ENCODE measurements at places on chromosomes 7 and 10.

GRCh38 chr7:152231089-152231488, 204.7 kb downstream of the KMT2C start:
- DNase-seq = no peak

DNA sequence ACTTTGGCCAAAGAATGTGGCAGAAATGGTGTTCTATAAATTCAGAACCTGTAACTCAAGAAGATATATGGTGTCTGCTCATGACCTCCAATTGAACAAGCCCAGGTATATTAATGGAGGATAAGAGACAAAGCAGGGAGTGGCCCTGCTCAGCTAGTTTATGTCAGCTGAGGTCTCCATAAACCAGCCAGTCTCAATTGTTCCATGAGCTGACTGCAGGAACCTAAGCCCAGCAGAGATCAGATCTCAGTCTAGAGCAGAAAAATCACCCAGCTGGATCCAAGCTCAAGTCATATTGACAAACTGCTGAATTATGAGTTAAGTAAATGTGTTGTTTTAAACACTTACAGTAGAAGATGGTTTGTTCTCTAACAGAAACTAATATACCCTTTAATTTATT, 105.5 kb upstream of the SGCE start:
- DNase-seq = no peak

- DNase-seq = no peak
Observed at GRCh38 chr7:37945336-37945735, 24.9 kb downstream of the EPDR1 start.

DNA sequence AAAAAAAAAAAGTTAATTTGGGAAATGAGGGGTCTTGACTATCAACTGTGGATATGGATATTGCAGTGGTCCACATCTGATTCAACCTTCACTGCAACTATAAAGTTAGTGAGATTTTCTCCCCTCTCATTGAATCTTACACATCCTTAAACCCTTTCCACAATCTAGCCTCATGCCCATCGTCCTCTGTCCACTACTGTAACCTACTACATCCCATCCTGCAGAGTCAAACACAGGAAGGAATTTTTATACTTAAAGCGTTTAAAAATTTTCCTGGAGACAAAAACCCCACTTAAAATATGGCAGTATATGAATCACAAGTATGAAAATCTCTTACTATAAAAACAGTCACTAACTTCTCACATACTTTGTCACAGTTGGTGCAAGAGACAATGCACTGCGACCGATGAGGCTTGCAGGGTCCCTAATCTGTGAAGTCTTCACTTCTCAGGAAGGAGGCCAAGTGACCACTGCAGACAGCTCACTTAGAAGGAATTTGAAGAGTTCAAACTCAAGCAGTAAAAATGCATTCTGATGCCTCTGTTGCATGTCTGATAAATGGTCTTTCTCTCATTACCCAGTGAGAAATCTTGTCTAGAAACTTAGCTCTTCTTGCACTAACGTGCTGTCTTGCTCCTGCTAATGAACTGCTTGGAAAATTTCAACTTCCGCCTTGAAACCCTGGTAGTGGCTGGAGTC, 50.3 kb upstream of the ST8SIA6 start:
- DNase-seq = no peak

DNA sequence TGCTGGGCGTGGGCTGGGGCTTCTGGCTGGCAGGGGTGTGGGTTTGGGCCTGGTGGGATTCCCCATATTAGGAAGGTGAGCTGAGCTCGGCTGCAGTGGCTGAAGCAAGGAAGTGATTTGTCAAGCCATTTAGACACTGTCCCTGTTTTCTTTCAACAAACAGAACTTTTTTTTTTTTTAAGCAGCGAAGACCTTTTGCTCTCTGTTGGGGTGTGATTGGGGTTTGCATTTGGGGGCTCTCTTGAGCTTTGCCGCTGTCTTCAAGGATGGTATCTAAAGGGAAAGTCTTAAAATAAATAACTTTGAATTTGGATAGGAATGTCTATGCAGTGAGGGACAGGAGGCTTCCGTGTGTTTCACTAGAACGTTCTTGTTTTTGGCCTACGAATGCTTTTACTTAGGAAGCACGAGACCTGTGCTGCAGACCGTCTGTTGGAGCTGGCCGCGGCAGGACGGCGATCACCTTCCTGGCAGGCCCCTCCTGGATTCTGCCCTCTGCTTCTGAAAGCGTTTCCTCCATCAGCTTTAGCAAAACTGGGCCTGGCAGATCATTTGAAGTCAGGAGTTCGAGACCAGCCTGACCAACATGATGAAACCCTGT, 43.9 kb downstream of the FOXK1 start:
- DNase-seq = no peak

DNA sequence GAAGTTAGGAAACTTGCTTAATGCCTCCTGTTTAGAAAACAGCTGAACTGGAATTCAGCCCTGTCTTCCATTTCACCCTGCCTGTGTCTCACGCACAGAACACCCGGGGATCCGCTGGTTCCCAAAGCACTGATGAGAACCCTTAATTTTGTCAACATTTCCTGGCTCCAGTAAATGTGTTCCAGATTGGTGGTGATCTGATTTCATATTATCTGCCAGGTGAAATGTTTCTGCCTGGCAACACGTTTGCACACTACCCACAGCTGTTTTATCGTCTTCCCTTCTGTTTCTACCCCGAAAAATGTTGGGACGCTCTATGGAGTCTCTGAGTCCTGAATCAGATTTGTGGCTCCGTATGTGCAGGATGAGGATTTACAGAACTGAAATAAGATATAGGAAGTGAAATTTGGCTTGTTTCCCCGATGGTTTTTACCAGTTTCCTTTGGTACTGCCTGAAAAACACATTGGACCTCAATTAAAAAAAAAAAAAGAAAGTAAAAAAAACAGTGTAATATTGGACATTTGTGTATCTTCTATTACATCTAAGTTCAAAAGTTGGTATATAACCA, 29.0 kb downstream of the MRC1 start:
- no peak for DNase-seq

DNA sequence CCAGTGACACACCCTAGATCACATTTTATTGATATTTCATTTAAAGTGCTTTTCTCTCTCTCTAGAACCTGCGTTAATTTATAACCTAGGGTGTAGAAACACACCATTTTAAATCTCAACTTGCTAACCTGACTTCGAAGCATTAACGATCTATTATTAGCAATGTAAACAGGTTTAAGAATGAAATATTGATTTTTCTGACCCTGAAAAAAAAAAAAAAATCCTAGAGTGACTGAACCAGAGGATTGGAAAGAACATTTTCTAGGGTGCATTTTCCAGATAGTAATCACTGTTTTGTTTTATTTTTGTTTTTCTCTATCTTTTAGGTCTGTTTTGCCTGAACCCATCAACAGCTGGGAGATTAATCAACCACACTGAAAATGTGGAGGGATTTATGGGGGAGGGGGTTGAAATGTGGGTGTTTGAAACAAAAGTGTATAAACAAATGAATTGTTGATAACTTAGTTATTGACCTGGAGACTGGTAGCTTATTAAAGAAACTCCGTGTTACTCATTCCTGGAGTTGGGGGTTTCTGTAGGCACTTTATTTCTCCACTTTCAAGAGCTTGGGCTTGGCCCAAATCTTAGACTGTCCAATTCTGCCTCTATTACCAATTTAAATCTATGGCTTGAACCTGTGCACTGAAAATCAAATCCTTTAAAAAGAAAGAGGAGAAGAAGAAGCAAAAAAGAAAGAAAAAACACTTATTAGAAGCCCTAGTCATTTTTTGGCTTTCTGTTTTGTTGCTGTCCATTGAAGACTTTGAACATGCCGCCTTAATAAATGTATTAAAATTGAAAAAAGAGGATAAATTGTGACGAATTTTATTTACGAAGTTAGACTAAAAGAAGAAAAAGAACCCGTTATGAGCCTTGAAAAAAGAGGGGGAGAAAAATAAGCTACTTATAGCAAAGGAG, 2.8 kb downstream of the HOXA2 start:
- DNase-seq = no peak

DNA sequence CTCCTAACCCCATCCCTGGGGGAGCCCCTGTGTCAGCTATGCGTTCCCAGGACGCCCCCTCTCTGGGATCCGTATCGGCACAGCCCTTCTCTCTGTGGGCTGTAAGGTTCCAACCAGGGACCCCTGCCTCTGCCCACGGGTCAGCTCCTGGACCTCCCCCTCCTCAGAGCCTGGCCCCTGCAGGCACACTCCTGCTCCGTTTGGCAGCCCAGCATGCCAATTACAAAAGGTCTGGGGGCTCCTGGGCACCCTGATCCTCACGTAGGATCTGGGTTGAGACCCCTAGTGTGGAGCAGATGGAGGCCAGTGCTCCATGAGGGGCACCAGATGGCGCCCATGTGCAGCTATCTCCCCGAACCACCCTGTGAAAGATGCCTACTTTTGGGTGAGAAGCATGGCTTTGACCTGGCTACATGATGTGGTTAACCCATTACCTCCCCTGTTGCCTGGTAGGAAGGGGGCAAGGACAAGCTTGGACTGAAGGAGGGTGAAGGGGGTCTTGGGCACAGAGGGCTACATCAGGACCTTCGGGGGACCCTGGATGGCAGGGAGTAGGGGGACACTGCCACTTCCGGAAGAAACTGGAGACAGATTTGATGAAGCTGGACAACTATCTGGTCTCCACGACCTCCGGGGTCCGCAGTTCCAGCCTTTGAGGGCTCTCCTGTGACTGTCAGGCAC, 9.0 kb downstream of the TACR2 start:
- DNase-seq = no peak

Data from activated CD8-positive, alpha-beta memory T cell treated with anti-CD3 and anti-CD28 coated beads for 1 hour (primary cell).